Smooth muscle cell of bladder (primary cell): ENCODE measurements at places on chromosomes 16 and 17. TPM values are rescaled to one million over a fixed set of nuclear protein-coding genes. Genes with fewer than 3 reads are reported as not detected.

The RAB34 gene
- total RNA-seq = 190 and 212 TPM in 2 replicates

The TRPV2 gene
- total RNA-seq = 36.6 and 45.6 TPM in 2 replicates

The EPN3 gene
- total RNA-seq = not detected in 2 replicates

The ERN2 gene
- 0.14 TPM in 1 of 2 replicates, not detected in the other for total RNA-seq

The HSD17B2 gene
- total RNA-seq = 4.4 and 132 TPM in 2 replicates

The LAT gene
- 0.14 and 1.8 TPM in 2 replicates for total RNA-seq

The GUCY2D gene
- total RNA-seq = under 0.01 and 0.09 TPM in 2 replicates

The ZDHHC1 gene
- 5.3 and 6.5 TPM in 2 replicates for total RNA-seq

The MYL11 gene
- total RNA-seq = not detected in 2 replicates

The C17orf100 gene
- 0.18 and 0.43 TPM in 2 replicates for total RNA-seq

The GPR179 gene
- total RNA-seq = under 0.01 TPM in 2 replicates

The GINS3 gene
- 0.92 and 1.3 TPM in 2 replicates for total RNA-seq

The TPSB2 gene
- total RNA-seq = not detected in 2 replicates

The LITAFD gene
- total RNA-seq = not detected in 2 replicates

The ZP2 gene
- total RNA-seq = not detected in 2 replicates

The CCL16 gene
- not detected in 2 replicates for total RNA-seq

The SLC35G6 gene
- not detected in 2 replicates for total RNA-seq
